ENCODE measurements at places on chromosomes 5 and 9.

DNA sequence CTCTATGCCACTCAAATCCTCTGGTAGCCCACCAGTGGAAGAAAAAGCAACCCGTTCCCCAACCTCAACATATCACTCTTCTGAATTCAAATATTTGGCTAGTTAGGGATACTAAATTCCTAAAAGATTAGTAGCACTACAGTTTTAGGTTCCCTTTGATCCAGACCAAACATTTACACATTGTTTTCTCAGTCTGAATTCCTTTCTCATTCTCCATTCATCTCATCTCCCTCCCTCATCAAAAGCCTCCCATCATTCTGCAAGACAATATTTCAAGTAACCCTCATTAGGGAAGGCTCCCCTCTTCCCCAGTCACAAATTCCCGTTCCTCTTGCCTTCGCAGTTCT is 26.3 kb downstream of the ADAM19 start:
- no peak for DNase-seq

DNA sequence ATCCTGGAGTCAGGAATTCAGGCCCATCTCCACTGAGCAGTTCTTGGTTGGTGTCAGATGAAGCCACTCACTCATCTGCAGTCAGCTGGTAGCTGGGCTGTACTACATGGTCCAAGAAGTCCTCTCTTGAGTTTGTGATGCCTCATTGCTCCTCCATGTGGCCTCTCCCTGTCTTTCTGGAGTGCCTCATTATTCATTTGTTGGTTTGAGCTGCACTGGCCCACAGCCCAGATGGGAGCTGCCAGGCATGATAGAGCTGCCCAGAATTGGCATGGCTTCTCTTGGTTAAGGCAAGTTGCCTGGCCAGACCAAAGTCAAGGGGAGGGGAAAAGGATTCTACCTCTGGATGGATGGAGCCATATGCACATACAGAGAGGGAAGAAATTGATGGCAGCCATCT is 8.0 kb downstream of the PTCD2 start:
- no peak for DNase-seq

DNA sequence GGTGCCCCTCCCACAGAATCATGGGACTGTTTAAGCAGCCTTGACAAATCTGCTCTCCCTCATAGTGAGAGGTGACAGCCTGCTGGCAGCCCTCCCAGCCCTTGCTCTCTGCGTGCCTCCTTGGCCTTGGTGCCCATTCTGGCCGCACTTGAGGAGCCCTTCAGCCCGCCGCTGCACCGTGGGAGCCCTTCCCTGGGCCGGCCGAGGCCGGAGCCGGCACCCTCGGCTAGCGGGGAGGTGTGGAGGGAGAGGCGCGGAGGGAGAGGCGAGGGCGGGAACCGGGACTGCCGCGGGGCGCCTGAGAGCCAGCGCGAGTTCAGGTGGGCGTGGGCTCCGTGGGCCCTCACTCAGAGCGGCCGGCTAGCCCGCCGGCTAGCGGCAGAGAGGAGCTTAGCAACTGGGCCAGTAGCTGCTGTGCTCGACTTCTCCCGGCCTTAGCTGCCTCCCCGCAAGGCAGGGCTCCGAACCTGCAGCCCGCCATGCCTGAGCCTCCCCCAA is 125.9 kb upstream of the MYO10 start:
- DNase-seq = no peak

- DNase-seq = peak; percentile 16
These were observed 128.6 kb upstream of the GRHPR start for GRCh38 chr9:37293664-37294524.

DNA sequence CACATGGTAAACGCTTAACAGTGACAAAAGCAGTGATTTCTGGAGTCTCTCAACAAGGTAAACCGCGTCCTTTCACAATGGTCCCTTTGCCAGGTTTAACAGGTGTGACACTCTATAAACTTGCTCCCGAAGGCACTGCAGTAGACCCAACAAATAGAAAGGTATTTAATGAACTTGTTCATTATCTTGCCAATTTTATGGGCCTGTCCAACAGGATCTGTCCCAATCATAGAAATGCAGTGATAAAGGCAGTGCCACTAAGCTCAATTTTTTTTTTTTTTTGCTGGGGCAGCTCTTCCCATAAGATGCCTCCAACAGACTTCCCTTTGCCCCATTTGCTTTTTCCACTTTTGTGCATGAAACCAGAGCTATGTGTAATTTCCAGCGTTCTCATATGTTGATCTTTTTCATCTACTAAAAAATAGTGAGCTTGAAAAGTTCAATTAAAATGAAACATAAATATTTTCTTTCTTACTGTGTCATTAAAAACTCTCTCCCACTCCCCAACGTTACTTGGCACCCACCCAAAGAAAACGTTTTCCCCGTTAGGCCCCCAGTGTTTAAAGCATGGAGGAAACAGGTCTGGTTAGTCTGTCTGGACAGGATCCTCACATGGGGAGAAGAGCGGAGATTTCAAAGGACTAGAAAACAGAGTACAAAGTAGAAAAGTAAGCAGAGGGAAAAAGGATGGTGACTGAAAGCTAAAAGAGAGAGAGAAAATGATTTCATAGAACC is 80.9 kb upstream of the SPATA31D4 start:
- DNase-seq = no peak

DNA sequence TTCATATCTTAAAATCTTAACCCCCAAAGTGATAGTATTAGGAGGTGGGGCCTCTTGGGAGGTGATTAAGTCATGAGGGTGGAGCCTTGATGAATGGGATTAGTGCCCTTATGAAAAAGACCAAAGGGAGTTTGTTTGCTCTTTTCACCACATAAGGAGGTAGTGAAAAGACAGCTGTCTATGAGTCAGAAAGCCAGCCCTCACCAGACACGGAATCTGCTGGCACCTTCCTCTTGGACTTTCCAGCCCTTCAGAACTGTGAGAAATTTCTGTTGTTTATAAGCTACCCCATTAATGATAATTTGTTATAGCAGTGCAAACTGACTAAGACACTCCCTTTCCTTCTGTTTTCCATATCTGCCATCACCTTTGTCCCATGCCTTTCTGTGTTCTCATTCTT is 20.8 kb downstream of the IFNB1 start:
- no peak for DNase-seq

DNA sequence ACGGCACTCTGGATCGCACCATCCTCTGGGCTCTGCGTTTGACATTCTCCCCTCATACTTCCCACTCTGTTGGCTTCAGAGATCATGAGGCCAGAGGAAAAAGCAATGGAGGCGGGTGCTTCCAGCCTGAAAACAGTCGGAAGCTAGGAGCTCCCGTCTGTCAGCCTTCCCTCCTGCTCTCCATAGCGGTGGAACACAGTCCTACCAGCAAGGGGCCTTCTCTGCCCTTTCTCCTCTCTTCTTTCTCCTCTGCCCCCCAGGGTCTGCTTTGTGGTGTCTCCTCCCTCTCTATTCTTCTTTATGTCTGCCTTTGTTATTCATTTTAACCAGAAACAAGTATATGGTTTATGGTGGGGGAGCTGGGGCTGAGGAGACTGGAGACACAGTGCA is 152.5 kb upstream of the NFIB start:
- peak; percentile 43 for DNase-seq

DNA sequence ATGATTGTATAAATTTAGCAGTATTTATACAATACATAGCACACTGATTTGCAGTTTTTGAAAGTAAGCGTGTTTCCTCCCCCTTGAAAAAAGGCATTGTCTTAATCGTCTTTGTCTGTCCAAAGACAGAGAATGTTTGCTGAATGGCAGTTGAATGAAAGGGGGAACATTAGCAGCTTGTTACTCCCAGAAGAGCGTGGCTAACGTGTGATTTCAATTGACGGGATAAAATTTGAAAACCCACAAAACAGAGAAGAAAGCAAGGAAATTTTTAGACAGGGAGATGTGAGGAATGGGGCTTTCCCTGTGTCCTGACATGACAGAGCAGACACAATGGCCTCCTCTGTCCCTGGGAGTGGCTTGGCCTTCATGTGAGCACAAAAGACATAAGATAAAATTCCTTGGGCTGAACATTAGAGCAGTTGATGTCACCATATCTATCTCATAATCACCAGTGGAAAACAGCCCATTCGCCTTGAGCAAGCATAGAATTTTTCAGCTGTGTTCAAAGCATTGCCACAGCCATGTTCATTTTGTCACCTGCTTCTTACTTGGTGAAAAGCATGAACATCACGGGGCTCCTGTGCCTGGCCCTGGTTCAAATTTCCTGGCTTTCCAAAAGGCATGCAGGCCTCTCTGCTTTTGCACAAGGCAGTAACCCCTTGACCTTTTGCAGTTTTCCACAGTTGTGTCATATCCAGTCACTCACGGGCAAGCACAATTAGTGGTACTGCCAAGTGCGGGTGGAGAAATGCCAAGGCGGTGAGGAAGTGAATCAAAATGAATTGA is 126.9 kb downstream of the TLE1 start:
- DNase-seq = no peak

DNA sequence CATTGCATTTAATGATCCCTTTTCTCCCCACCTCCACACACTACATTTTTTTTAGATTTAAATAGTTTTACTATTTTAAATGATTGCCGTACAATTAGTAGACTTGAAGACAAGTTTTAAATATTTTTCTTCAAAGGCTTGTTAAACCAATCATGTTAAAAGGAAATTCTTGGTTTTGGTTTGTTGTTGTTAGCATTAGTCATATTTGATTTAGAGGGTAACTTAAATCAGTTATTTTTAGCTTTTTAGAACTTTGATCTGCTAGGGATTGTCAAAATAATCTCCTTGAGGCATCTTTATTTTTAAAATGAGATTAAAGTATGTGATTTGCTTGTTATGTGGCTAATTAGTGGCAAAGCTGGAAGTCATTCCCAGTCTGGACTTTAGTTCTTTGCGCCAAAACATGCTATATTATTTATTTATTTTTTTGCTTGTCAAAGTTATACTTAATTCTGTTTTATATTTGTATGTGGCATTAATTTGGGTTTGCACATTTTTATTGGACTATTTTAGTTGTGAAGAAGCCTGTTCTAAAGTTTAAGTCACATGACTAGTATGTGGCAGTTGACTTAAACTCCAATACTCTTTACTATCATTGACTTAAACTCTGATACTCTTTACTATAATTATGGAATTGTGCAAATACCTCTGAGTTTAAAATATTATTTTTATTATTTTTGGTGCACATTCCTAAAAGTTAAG is 14.7 kb downstream of the ITGA1 start:
- DNase-seq = no peak

DNA sequence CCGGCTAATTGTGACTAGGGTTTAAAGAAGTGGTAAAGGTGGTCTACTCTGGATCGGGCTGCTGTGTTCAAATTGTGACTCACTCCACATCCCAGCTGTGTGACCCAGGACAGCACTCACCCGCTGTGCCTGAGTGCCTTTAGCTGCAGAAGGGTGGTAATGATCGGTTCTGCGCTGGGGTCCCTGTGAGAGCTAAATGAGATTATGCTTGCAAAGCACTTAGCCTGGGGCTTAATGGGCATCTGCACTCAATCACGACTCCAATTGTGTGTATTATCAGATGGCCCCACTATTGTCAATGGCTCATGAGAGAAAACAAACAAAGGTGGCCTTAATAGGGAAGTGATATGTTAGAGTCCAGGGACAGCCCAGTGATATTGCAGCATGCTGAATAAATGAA is 25.1 kb upstream of the TBC1D2 start:
- peak; percentile 64 for DNase-seq

GRCh38 chr9:2158766-2159430 is 143.8 kb downstream of the SMARCA2 start:
- DNase-seq = no peak

- DNase-seq = no peak
These were observed 294.2 kb upstream of the PTGER4 start for GRCh38 chr5:40385544-40385943.

DNA sequence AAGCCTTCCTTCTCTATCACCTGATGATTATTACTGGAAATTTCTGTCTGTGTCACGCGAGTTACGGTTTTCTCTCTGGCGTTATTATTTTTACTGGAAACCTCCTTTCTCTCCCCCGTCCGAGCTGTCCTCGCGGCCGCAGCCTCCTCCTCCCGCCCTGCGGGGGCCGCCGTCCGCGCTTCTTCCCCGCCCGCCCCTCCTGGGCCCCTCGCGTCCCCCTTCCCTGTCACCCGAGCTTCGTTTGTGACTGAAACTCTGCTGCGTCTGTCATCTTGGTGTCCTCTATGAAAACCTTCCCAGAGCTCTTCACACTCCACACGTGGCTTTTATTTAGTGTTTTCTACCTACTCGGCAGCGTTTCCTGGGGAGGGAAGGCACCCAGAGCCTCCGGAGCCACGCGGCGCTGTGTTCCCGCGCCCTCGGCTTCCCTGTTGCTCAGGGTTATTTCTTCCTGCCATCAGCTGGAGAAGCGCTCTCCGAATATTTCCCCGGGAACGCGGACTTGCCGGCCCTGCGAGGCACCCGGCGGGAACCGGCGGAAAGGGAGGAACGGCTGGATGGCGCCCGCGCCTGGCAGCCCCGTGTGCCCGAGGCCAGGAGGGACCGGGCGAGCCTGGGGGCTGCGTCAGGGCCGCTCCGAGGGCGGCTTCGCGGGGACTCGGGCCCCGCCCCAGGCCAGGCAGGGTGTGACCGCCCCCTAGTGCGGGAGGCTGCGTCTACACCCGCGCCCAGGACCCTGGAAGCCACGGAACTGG is 33.9 kb downstream of the TRIP13 start:
- DNase-seq = peak; percentile 83

- DNase-seq = no peak
These were observed 1258.1 kb upstream of the CDH6 start for GRCh38 chr5:29935371-29935770.

DNA sequence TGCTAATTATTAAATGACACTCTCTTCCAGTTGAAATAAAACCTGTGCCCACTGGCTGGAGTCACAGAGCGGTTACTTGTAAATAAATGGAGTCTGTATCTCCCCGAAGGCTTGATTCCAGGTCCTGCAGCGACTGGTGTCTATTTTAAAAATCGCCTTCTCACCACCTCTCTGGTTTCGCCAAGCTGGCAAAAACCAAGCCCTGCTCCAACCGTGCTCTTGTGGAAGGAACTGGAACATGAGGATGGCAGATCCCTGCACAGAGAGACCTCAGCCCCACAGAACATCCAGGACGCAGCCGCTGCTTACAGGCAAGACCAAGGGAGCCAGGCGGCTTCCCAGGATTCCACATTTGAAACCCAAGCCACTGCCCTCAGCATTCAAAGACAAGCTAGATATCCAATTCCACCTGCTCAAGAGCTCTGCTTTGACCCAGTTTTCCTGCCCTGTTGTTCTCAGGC is 15.0 kb downstream of the SEMA4D start:
- peak; percentile 70 for DNase-seq

DNA sequence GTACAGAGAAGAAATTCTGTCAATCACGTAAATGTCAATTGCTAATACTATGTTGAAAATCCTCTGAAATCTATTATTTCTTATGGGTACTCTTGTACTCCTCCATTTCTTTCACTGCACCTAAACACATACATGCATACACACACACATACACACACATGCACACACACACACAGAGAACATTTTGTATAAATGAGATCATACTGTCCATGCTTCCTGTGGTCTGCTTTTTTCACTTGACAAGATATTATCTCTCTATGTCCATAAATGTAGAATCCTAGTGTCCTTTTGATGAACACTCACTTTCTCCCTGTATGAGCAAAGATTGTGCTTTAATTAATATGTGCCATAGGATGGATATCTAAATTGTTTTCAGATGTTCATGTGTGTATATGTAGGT is 32.7 kb upstream of the TLR4 start:
- no peak for DNase-seq

DNA sequence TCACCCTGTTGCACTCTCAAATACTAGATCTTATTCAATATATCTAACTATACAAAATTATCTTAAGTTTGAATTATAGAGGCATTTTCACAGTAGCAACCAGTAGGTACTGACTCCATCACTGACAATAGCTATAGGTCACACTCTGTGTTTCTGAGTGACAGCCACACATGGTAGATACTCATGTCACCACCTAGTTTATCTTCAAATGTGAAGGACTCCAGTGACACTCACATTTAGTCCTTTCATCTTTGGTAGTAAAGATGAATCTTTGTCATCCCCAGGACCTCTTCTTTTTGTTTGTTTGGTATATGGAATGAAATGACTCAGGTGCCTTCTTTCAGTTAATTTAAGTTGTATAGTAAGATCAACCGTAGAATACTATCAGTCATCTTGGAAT is 102.5 kb upstream of the DHFR start:
- DNase-seq = no peak
